H7 (cell line): ENCODE measurements at places on chromosomes 2 and 18. TPM values are rescaled to one million over a fixed set of nuclear protein-coding genes. Genes with fewer than 3 reads are reported as not detected.

GRCh38 chr2:174400853-174401252, 5.3 kb downstream of the SCRN3 start:
- no peak for DNase-seq

DNA sequence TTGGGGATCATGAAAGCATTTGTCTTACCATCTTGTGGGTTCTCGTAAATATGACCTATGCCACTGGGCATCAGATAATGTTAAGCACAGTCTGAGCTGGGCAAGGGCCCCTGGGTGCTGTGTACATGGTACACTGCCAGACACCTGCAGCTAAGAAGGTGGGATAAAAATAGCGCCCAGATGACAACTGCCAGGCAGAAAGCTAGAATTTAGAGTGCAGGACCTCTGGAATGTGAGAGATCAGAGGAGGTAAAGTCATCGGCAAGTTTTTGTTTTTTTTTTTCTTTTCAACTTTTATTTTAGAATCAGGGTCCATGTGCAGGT, 53.8 kb upstream of the CYRIA start:
- DNase-seq = no peak

DNA sequence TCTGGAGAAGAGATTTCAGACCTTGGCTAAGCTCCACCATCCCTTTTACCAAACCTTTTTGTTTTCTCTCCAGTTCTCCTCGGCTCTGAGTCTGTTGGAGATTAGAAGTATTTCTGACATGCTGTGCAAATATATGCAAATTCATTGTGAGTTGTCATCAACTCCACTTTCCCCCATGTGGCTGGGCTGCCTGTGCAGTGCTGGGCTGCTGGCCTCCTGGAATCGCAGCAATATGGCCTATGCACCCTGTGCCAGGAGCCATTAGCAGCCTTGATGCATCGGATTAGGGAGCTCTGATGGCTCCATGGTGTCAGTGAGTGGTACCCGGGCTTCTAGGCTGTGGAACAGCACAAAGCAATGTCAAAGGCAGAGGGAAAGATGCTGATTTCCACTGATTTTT, 80.0 kb downstream of the GPR39 start:
- no peak for DNase-seq

DNA sequence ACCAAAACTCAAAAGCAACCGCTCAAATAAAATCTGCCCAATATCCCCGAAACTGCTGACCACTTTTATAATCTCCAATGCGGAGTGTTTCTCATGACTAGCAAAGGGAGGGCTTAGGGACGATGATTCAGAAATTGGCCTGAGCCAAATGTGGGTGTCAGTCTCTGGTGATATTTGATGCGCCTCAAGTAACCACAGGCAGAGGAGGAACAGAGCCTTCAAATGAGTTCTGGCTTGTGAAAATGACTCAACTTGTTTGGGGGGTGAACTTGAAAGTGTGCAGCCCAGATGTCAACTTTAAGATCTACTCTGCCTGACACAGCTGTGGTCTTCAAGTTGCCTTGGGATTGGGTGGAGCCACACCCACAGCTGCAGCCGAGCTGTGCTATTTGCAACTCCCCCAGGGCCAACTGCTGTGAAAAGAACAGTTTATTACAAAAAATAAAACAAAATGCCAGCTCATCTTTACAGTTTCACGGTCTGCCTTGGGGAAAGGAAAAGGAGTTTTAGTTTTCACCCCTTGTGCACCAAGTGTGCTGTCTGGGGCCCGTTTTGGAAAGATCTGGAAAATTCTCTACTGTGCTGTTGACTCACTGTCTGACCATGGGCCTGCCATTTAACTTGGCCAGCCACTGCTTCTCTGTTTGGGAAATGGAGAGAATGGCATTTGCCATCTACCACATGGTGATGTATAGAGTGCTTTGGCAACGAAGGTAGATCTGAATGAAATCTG, 222.1 kb downstream of the MTX2 start:
- DNase-seq = no peak

- no peak for DNase-seq
These were observed 54.2 kb upstream of the FZD5 start for GRCh38 chr2:207823865-207824264.

- DNase-seq = no peak
These were observed 192.6 kb upstream of the MYT1L start for GRCh38 chr2:2523461-2524347.

- no peak for DNase-seq
These were observed 278.7 kb downstream of the NRXN1 start for GRCh38 chr2:50753234-50753633.

- no peak for DNase-seq
These were observed 2.9 kb upstream of the SLC9A4 start for GRCh38 chr2:102470168-102470567.

GRCh38 chr2:205892251-205892655, 193.7 kb downstream of the INO80D start:
- DNase-seq = peak; percentile 36

GRCh38 chr18:341102-341501, 73.3 kb upstream of the THOC1 start:
- no peak for DNase-seq

- peak; percentile 51 for DNase-seq
These were observed 7.4 kb downstream of the CTDSP1 start for GRCh38 chr2:218406949-218407618.

DNA sequence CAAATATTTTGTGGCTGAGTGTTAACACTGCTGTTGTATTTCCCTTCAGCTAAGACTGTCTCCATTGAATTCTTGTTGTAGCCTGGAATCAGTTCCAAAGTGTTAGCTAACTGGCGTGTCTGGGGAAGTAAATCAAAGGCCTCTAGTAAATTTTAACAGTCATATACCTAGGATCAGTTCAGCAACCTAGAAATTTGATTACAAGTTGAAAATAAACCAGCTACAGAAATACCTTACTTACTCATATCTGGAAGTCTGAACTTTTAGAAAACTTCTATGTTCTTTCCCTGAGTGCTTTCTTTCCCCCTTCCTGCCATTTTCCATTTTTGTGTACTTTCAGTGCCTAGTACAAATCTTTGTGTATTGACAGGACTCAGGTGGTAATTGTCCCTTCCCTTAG, 396.7 kb upstream of the DCC start:
- no peak for DNase-seq

- no peak for DNase-seq
These were observed 23.6 kb downstream of the FAM171B start for GRCh38 chr2:186717320-186718007.

DNA sequence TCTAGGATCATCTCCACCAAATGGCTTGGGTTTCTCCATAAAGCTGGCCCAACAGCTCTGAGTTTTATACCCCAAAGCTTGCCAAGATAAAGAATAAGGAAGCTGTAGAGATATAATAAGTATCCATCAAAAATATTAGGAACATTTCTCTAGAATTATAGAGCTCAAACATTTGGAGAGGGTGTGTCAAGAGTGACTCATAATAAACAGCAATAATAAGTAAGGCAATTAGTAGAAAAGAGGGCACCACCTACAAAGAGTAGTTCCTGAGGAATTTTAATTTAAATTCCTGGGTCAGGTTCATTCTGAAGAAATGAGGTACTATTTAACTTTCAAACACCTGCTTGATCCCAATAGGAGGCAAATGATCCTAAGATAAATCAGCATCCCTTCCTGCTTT, 41.4 kb upstream of the NCKAP5 start:
- no peak for DNase-seq

Gene GPR45
- 0.15 TPM in 1 of 2 replicates, not detected in the other for total RNA-seq

Gene TTC27
- 20.3 and 23.7 TPM in 2 replicates for total RNA-seq

Gene SRD5A2
- total RNA-seq = 0.04 TPM in 1 of 2 replicates, not detected in the other

Gene SPDYA
- total RNA-seq = 0.28 TPM in 1 of 2 replicates, not detected in the other
